ENCODE measurements at places on chromosomes 7 and 10.

DNA sequence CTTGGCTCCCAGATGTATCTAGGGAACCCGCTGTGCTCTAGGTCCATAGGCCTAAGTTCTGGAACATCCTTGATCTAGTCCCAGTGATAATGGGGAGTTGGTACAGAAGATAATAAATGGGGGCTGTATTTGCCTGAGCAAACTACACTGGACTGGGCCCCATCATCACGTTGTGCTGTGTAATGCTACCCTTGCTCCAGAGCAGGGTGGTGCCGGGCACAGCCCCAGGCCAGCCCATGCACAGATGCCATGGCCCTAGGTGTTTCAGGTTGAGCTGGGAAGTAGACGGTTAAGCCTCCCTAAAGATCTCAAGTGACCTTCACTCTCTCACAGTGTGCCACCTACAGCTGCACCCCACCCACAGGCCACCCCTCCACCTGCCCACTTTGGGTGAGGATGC is 53.2 kb downstream of the STRA8 start:
- no peak for DNase-seq

GRCh38 chr10:110498982-110499795 is 1.5 kb downstream of the DUSP5 start:
- peak; percentile 59 for DNase-seq

GRCh38 chr7:153401795-153402720 is 642.5 kb downstream of the ACTR3B start:
- no peak for DNase-seq

- no peak for DNase-seq
Measured at GRCh38 chr7:80463272-80463920, 48.5 kb downstream of the GNAT3 start.

DNA sequence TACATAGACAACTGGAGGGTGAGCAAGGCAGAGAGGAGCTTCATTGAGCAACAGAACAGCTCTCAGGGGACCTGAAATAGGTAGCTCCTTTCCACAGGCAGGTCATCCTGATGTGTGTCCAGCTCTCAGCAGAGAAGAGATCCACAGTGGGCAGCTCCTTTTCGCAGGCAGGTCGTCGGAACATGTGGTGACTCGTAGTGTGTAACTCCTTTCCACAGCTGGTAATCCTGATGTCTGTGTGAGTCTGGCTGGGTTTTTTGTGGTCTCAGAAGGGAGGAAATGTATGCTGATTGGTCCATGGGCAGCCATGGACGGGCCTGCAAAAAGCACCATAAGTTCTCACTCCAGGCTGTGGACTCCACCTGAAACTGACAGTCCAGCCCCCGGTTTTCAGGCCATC is 24.4 kb upstream of the TES start:
- DNase-seq, result no peak

DNA sequence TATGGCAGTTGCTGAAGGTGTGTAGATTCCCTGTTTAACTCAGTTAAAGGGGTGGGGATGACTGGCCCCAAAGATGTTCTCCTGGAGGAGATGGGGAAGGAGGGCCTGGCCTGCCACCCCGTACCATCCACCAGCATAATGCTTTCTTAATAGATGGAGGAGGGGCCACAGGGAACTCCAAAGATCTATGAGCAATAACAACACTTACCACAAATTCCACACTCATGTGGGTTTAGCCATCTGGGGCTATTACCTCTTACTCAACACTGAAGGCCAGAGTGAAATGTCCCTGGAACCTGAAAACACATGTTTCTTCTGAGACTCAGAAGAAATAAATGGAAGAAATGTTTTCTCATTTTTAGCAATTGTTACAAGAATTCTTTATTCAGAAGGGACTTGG is 259.0 kb downstream of the CXCL12 start:
- DNase-seq, result no peak

DNA sequence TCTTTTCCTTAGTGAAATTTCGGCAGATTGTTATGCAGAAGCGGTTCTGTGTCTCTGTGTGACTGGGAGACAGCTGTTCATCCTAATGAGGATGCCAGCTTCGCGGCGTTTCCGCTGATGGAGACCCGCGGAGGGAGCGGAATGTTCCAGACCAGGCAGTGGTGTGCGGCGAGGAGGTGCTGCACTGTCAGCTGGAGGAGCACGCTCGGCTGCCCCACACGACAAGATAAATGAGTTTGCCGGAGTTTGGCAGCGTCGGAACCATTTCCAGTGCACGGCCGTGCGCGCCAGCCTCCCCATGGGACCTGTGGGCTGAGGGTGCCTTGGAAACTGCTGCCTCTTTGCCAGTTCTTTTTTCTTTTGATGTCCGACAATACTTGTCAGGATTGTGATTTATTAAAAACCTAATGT is 64.6 kb downstream of the WDR37 start:
- no peak for DNase-seq

GRCh38 chr10:45424668-45425404 is 50.8 kb downstream of the ALOX5 start:
- DNase-seq, result no peak

DNA sequence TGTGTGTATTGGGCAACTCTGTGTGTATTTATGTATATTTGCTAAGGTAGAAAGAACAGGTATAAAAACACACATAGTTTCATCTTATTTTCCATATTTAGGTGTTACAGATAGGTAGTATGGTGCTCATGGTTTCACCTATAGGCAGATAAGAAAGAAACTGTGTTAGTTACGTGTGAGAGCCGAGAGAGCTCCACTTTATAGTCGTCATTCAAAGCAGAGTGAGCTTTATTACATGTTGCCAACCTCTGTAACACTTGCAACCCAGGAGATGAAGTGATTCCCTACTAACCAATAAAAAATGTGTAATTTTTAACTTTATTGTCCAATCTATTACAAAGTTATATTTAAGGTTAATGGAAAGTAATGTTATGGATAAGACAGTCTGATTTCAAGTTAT is 121.3 kb downstream of the AGMO start:
- no peak for DNase-seq

- no peak for DNase-seq
Measured at GRCh38 chr7:44971188-44971901, 7.5 kb downstream of the MYO1G start.

DNA sequence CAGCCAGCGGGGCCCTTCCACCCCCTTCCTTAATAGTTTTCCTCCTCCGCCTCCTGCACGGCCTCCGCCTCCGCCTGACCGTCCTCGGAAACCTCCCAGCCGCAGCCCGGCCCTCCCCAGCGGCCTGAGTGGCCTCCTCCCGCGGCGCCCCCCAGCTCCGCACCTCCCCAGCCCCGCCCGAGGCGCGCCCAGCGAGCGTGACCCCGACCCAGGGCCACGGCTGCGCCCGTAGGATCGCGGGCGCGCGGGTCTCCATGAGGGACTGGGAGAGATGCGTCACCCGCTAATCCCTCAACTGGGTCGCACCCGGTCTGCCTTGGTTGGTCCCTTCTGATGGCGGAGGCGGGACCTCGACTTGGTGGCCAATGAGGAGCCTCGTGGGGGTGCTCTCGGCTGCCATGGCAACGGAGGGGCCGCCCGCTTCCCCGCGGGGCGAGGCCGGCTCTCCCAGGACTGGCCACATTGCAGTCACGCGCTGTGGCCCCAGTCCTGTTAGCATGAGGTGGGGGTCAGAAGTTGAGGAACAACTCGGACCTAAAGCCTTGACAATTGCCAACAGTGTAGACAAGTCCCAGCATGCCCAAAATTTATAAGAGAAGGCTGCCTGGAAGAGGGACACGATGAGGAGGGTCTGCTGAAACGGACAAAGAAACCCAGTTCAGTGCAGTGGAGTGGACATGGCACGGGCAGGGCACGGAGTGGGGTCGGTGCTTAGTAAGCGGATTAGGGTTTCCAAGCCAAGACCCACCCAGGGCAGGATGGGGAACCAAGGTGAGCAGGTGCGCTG is 24.3 kb downstream of the DDIT4 start:
- DNase-seq, result peak; percentile 94

- no peak for DNase-seq
Measured at GRCh38 chr10:61100887-61101286, 156.9 kb upstream of the RHOBTB1 start.

- no peak for DNase-seq
Measured at GRCh38 chr10:114265392-114266053, 26.5 kb downstream of the VWA2 start.

All from GM13976 (cell line).